M059J (cell line): ENCODE measurements at places on chromosomes 11 and 22.

GRCh38 chr22:24706054-24706453 is 68.5 kb downstream of the PIWIL3 start:
- DNase-seq = no peak

DNA sequence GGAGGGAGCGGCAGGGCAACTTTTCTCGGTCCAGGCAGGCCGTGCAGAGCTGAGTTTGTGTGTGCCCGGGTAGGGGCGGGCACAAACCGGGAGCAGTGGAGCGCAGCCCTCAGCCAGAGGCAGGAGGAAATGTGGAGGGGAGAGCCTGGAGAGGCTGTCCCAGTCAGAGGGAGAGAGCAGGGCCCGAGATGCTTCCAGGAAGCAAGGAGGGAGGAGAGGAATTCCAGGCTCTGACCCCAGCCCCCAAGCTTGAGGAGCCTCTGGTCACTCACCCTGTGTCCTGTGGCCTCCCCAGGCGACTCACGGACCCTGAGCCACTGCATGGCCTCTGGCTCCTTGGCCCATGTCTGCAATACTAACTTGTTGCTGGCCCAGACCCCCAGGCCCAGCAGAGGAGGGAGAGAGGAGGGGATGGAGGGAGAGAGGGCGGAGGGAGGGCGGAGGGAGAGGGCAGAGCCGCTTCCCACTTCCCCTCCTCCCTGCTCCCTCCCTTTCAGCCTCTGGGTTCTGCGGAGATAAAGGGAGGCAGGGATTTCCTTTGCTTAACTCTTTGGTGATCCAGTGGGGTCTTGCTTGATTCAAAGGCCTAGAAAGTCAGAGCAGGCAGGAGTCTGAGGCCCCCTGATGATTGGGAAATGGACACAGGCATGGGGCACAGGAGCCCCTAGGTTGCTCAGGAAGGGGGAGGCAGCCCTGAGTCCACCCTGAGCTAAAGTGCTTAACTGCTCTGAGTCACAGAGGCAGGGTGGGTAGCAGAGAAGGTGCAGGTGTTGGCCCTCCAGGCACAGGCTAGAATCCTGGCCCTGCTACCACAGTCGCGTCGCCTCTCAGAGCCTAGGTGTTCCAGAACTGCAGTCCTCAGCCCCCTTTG is at the start of gene C1QTNF6:
C1QTNF6 (minus strand) TSS at position 357 of the 871 bp plus-strand sequence; CDS start at position 323, 34 bp downstream.
- DNase-seq = peak; percentile 77

GRCh38 chr11:36016263-36016662 is 72.4 kb downstream of the LDLRAD3 start:
- DNase-seq = no peak

GRCh38 chr22:32475468-32476010 is 928 bp downstream of the FBXO7 start:
- DNase-seq = no peak

DNA sequence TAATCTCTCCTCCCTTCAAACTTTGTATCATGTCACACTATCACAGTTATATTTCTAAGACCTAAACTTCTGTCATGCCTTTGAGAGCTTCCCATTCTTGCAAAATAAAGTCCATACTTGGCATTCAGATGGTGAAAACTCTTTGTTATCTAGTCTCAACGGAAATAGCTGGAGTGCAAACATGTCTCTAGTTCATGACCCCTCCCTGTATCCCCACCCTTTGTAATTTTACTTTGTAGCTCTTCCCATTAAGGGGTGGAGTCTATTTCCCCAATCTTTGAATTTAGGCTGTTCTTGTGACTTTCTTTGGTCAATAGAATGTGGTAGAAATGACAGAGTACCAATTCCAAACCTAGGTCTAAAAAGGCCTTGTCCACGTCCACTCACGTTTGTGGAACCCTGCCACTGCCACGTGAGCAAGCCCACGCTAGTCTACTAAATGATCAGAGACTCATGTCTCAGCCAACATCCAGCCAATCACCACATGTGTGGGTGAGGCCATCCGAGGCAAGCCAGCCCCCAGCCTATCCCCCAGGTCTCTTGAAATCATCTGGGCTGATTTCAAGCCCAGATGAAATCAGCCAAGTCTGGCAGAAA is 23.4 kb downstream of the SLN start:
- DNase-seq = no peak

DNA sequence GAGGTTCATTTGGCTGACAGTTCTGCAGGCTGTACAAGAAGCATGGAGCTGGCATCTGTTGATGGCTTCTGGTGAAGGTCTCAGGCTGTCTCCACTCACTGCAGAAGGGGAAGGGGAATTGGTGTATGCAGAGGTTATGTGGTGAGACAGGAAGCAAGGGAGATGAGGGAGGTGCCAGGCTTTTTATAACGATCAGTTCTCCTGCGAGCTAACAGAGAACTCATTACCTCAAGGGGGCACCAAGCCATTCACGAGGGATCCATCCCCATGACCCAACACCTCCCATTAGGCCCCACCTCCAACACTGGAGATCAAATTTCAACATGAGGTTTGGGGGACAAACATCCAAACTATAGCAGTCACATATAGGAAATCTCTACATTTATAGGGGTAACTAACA is 38.7 kb upstream of the E2F8 start:
- DNase-seq = no peak

DNA sequence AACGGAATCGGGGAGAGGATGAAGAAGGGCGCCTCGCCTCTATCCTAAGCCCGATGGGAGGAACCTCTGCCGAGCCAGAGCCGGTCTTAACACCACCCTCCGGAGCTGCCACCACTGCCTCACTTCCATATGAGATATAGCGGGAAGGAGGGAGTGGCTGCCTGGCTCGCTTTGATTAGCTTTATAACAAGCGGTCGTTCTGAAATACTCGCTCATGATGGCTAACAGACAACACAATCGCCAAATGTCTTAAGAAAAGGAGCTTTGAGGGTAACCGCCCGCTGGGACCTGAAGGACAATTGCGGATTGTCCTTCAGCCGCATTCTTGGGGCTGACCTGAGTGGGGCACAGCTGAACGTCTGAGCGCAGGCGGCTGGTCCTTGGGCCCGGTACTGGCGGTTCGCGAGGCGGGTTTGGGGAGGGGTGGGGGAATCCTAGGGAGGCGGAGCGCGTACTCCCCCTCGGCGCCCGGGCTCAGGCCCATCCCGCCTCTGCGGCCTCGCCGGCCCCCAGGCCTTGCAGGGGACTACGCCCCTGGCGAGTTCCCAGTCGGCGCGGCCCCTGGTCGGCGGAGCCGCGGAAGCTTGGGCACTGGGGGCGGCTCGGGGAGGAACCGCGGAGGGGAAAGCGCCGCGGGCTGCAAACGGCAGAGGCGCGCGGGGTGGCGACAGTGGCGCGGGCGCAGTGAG is at the start of gene PLAAT5:
PLAAT5 (minus strand) TSS at position 617 of the 689 bp plus-strand sequence; CDS start at position 484, 133 bp downstream.
- peak; percentile 32 for DNase-seq

DNA sequence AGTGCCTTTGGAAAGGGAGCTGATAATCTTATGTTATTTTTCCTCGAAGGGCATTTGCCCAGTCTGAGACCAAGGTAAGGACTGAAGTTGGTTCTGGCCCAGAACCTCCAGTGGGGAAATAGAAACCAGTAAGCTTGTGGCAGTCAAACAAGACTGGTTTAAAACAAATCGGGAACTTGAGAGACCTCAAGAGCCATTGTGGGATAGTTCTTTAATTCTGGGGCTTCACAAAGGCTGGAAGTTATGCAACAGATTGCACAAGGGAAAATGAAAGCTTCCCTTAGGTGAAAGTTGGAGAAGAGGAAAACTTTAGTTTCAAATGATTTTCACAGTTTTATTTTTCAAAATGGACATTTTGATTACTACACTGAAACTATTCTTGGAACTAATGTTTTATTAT is 33.5 kb upstream of the RAB38 start:
- no peak for DNase-seq

DNA sequence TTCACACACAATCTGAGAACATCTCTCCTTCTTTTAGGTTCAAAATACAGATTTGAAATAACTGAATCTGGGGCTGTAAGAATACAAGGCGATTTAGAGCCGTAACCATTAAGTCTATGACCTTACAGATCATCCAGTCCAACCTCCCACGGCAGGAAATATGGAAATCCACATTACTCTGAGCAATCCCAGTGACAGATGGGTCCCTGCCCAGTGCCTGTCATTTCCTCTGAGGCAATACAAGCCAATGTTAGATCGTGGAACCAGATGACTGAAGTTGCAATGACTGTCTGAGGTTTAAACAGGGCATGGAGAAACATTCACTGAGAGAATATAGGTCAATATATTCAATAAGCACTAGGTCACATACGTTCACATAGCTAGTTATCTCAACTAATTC is 77.4 kb upstream of the OR5AK2 start:
- no peak for DNase-seq

- DNase-seq = peak; percentile 18
Observed at GRCh38 chr11:6911948-6912347, 8.9 kb upstream of the OR2D3 start.

GRCh38 chr11:117876341-117877119 is at the start of gene FXYD6:
Gene FXYD6 (minus strand): TSS chr11:117876658. CDS start chr11:117842776, 33,882 bp downstream.
- DNase-seq = no peak

DNA sequence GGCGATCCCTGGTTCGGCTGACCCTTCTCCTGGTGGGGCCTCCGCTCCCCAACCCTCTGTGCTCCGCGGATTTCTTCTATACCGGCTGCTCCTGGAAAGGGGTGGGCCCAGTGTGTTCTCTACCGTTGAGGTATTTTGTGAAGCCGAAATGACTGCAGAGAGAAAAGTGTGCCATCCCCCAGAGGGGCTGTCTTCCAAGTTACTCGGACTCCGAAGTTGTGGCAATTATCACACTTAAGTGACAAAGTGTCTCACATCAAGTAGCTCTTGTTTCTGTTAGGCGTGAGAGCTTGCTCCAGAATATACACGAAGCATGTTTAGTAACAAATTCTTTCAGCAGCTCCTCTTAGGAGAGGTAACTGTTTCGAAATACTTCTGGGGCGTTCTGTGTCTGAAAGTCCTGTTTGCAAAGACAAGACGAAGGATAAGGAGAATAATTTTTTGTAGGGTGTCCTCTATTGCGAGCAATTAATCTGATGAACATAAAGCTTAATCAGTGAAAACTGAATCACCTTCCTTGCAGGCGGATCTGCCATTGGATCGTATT is 434 bp downstream of the XPNPEP3 start:
- DNase-seq = no peak

DNA sequence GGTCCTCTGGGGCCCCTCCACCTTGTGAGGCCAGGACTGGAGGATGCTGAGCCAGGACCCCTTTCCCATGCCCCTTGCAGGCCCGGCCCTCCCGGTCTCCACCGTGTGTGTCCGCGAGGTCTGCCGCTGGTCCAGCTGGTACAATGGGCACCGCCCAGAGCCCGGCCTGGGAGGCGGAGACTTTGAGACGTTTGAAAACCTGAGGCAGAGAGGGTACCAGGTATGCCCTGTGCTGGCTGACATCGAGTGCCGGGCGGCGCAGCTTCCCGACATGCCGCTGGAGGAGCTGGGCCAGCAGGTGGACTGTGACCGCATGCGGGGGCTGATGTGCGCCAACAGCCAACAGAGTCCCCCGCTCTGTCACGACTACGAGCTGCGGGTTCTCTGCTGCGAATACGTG is 17.9 kb downstream of the MUC5B start:
- DNase-seq = no peak

GRCh38 chr11:10414659-10415058 is 40.4 kb upstream of the AMPD3 start:
- peak; percentile 50 for DNase-seq

DNA sequence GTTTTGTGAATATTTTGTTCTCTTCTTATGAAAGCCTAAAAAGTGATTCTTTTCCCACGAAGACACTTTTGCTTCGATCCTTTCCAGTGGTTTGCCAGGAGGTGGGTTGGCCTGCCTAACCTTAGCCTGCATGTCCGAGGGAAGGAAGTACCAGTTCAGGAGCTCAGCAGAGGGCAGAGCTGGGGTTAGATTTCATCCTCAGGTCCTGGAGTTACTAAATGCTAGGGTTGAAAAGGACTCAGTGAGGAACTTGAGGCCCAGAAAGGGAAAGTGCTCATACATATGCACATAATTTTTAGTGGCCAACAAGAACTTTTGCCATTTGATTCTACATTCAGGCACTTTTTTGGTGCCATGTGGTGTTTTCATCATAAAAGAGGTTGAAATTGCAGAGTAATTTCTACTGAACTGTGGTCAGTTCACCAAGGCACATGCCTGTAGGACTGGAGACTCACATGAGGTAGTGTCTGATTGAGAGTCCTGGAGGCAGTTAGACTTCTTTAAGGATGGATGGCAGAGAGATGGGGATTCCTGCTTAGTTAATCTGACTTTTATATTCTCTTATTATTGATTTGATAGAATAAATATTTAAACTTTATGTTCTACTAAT is 36.7 kb downstream of the NCAM1 start:
- DNase-seq = no peak

GRCh38 chr11:117081908-117082307 is 16.3 kb downstream of the SIK3 start:
- DNase-seq = no peak

DNA sequence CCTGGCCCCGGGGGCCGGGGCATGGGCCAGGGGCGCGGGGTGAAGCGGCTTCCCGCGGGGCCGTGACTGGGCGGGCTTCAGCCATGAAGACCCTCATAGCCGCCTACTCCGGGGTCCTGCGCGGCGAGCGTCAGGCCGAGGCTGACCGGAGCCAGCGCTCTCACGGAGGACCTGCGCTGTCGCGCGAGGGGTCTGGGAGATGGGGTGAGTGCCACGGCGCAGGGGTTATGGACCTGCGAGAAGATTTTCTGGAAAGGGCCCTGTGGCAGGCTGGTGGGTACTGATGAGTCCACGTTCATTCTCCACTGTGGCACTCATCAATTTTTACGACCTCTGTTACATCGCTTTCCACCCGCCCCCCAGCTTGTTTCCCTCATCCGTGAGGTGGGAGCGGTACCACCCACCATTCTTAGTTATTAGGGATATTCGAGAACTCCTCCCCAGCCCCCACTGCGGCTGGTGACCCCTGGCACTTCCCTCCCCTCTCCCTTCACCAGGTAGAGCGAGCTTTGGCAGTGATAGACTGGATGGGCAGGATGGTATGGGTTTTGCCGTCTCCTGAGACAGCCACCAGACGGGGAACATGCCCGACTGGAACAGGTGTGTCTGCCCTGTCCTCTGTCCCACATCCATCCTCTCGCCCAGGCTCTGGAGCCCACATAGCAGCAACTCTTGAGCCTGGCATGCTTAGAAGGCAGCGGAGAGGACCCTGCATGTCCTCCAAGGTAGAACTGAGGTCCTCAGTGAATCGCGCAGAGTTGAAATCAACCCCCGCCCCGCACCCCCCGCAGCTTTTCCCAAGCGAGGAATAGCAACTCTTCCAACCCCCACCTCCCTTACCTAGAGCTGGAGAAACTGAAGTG is 562 bp downstream of the DGAT2 start:
- no peak for DNase-seq

DNA sequence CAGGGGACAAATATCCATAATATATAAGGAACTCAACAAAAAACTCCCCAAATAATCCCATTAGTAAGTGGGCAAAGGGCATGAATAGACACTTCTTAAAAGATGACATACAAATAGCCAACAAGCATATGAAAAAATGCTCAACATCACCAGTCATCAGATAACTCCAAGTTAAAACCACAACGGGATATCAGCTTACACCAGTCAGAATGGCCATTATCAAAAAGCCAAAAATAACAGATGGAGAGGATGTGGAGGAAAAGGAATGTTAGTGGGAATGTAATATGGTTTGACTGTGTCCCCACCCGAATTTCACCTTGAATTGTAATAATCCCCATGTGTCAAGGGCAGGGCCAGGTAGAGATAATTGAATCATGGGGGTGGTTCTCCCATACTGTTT is 350.1 kb downstream of the GUCY1A2 start:
- peak; percentile 87 for DNase-seq
